ENCODE measurements at places on chromosomes 7 and 10.

DNA sequence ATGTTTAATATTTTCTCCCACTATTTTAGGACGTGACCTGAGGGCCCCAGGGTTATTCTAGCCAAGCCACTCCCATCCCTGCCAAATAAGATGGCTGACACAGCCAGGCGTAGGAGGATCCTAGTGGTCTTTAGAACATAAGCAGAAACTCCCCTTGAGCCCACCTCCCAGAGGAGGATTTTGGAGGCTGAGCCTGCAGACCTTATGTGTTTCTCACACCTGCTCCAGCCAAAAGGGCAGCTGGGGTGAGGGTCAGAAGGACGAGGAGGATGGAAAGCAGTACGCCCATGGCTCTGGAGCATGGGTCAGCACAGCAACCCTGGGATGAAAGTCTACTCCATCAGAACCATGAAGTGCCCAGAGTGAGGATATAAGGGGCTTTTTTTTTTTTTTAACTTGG is 39.9 kb downstream of the PDLIM1 start:
- no peak for DNase-seq

DNA sequence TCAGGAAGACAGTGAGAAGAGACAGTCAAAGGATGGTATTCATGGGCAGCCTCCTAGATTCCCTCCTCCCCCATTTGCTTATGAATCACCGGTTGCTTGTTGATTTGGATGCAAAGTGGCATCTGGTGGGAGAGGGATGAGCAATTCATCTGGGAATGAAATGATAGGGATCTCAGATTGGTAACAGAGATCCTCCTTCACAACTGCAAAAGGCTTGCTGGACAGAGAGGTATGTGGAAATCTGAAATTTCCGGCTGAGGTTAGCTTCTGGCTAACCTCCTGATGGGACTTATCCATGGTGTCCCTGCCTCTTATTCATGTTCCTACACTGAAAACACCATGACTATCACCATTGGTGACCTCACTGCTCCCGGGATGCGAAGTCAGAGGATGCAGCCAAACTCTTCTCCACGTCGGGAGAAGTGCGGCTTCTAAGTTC is 48.4 kb upstream of the PODXL start:
- DNase-seq, result no peak

- no peak for DNase-seq
Observed at GRCh38 chr7:47390914-47391313, 191.0 kb downstream of the TNS3 start.

- DNase-seq, result no peak
Observed at GRCh38 chr10:49158404-49158803, 24.6 kb upstream of the FAM170B start.

- peak; percentile 14 for DNase-seq
Observed at GRCh38 chr10:27155066-27155754, at the start of gene MASTL. Gene MASTL (plus strand): TSS chr10:27155352. CDS start chr10:27155427, 75 bp downstream.

DNA sequence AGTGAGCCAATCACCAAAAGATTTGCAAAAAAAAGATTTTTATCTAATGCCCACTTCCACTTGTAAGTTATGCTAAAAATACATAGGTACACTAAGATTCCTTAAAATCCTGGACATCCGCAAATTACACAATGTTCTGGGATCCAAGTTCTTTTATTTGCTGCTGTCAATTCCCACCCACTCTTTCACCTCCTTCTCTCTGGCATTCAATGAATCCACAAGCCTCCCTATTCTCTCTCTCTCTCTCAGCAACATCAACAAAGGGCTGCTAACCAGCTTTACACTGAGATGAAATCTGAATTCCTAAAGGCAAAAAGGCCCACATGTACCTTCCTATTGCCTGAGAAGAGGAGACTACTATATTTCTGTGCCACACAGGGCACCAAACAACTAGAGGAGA is 99.9 kb downstream of the ARMH3 start:
- no peak for DNase-seq

GRCh38 chr10:10294881-10295529 is 722.7 kb upstream of the CELF2 start:
- no peak for DNase-seq

- DNase-seq, result no peak
Observed at GRCh38 chr7:108492742-108493141, 33.2 kb downstream of the PNPLA8 start.

DNA sequence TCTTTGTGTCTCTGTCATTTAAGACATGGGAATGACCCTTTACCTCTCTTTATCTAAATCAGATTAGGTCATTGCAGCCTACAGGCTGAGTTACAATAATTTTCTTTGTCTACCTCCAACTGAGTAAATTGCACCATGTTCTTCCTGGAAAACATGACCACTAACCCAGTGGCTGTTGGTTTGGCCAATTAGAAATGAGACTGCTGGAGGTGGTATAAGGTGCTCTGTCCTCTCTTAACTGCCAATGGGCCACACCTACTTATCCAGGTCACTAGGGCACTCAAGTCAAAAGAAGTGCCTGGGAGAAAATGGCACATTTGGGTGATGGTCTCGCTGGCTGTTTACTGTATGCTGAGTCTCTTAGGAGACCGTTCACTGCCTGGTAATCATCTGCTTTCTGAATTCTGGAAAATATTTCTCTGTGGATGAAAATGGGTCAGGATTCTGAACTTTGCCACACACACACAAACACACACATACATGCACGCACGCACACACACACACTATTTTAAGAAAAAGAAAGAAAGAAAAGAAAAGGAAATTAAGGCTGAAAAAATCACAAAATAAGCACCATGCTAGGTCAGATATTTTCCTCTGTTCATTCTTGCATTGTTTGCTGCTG is 16.4 kb downstream of the STAMBPL1 start:
- DNase-seq, result no peak
